GM12864 (cell line): ENCODE measurements at places on chromosomes 11 and 22.

DNA sequence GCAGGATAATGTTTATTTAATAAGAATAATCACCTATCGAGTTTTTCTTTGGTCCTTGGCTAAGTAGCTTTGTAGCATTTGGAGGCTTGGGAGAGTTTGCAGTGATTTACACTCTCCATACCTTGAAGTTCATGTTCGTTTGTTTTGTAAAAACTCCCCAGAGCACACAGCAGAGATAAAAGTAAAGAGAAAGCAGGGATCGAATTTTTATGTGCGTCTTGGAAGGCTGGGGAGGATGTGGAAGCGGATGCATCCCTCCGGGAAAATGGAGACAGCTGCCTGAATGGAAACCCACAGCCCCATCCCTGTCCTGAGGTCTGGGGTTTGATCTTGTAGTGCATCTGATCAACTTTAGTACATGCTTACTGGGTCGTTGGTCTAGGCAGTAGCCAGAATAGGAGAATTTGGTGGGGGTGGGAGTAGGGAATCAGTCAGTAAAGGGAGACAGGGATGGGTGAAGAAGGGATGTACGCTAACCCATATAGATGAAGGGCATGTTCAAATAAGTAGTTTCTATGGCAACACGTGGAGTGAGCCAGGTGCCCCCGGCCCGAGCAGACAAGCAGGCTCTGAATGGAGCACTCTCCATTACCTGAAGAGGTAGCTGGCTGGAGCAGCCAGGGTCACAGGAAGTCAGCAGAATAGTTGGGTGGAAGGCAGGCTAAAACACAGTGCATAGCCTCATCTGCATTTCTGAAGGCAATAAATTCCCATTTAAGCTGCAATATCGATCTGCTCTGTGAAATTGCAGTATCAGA, 147.8 kb downstream of the COMMD9 start:
- no peak for DNase-seq

DNA sequence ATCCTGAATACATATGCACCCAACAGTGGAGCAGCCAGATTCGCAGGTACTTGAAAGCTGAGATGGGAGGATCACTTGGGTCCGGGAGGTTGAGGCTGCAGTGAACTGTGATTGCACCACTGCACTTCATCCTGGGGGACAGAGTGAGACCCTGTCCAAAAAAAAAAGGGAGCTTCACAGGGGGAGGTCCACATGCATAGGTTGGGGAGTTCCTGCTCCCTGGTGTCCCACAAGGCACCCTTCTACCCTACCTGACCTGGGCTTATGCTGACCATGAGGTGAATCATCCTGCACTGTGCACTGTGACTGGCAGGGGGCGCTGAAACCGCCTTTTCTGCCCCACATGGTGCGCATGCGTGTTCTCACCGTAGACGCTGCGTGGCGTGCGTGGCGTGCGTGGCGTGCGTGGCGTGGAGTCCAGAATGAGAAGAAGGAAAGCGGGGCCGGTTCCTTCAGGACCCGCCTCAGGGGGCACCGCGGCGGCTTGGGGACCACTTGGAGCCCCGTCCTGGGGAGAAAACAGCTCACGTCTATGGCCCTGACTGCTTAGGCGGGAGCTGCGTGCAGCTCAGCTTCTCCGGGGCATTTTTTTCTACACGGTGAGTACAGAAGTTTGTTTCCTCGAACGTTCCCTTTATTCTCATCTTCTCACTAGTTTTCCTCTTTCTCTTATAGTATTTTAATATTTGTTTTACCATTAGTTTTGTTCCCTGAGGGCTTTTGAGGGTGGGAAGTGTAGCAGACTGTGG, 116.6 kb upstream of the GRK3 start:
- DNase-seq = peak; percentile 52

DNA sequence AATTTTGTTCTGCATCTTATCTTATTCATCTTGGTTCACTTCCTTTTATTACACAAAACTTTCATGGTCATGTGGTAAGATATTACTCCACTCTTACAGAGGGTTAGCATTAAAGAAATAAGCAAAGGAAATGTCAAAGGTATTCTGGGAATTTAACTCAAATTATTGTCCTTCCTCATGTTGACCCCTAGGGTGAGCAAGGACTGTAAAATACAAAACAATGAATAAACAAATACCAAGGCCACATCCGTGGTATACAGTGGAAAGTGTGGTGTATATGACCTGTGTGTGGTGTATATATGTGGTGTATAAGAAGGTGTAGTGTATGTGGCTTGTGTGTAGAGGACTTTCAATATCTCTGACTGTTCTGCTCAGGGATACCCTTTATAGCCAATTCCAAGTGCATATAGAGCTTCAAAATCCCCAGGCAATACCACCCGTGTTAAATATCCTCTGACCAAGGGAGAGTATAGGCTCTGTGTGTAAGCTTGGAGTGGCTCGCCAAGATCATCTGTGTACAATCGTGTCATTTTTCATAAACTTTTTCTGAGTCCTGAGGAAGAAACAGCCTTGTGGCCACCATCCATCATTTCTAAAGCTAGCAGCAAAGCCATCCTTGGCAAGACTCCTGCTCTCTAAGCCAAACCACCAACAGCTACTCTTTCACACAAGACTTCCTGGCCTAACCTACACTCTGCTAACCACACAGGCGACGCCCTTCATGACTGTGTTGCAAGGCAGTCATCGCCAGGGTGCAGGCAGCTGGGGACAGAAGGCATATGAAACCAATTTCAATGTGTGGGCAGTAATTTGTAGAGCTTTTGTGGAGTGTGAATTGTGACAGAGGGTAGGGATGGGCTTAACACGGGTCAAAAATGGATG, 548.0 kb downstream of the ETS1 start:
- DNase-seq = peak; percentile 12

DNA sequence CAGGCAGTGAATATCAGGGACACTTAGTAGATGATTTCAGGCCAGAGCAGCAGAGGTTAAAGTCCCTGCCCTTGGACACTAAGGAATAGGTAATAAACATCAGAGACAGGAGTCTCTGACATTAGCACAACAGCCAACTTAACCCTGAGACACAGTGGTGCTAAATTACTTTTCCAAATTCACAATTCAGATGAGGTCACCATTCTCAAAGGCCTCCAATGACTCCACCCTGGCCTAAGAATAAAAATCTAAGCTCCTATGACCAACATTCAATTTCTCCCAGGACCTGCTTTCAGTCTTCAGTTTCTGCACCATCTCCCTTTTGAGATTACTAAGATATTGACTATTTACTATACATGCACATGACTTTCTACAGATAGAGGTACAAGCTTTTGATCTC, 42.0 kb downstream of the BLID start:
- DNase-seq = no peak

DNA sequence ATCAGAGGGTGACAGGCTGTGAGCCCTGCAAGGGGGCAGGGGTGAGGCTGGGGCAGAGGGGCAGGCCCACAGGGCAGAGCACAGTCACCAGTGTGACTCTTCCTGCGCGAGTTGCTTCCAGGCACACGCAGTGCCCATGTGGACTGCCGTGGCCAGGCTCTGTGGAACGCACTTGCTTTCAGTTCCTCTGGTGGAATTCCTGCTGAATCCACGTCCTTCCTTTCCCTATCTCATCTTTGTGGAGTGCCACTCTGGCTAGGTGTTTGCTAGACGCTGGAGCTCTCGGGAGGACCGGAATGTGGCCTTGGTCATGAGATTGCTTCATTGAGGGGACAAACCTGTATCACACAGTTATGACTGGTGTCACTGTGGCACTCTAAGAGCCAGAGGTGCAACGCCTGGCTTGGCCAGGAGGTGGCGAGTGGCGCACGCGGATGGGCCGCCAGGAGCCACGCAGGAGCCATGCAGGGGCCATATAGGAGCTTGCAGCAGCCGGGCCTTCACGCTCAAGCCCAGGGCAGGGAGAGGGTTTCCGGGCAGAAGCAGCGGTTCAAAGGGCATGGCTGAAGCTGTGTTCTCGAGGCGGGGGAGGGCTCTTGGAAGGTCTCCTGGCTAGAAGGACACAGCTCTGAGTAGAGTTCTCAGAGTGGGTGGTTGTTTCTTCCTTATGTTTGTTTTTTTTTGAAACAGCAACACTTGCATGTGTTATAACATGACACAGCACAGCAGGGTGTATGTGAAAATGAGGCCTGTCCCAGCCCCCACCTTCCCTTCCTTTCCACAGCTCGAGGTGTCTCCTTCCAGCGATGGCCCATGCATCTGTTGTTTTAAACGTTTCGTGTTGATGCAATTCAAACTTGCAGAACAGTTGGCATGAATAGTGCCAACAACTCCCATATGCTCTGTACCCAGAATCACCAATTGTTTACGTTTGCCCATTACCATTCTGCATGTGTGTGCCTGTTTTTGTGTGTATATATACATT, 36.2 kb downstream of the TBC1D22A start:
- DNase-seq = no peak

- DNase-seq = no peak
Observed at GRCh38 chr22:29083933-29084591, 11.2 kb downstream of the KREMEN1 start.
